ENCODE measurements at places on chromosomes 2 and 18.
A peak's percentile ranks its signal among the peaks of the same experiment; 100 is the strongest.

DNA sequence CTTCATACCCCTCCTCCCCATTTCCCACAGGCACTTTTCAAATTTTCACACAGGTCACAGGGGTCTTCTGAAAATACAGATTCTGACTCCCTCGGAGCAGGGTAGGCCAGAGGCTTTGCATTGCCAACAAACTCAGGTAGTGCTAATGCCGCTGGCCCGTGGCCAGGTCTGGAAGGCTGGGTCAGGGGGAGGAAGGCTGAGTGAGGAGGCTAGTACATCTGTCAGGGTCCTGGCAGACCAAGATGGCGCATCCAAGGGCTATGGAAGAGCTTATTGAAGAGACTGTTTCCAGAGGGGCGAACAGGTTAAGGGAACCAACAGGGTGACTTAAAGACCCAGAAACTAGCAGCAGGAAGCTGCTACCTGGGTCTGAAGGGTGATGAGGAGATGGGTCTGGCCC, 336.7 kb upstream of the ID2 start:
- no peak for DNase-seq

GRCh38 chr2:85032621-85033020, 61.7 kb downstream of the KCMF1 start:
- peak; percentile 32 for DNase-seq

GRCh38 chr18:55522011-55522410, 66.0 kb downstream of the TCF4 start:
- no peak for DNase-seq

GRCh38 chr2:235594041-235594440, 100.2 kb downstream of the AGAP1 start:
- DNase-seq = peak; percentile 76

Measured in fibroblast of skin of right biceps (primary cell).